Calu3 (cell line): ENCODE measurements at places on chromosomes 11 and 22. TPM values are rescaled to one million over a fixed set of nuclear protein-coding genes. Genes with fewer than 3 reads are reported as not detected.

The CFAP300 gene
- 2.9 and 4.6 TPM in 2 replicates for total RNA-seq

The TNNI2 gene
- total RNA-seq = 1.3 and 1.4 TPM in 2 replicates

GRCh38 chr11:118434123-118434552 lies 2.2 kb upstream of the KMT2A start:
- DNase-seq = no peak

DNA sequence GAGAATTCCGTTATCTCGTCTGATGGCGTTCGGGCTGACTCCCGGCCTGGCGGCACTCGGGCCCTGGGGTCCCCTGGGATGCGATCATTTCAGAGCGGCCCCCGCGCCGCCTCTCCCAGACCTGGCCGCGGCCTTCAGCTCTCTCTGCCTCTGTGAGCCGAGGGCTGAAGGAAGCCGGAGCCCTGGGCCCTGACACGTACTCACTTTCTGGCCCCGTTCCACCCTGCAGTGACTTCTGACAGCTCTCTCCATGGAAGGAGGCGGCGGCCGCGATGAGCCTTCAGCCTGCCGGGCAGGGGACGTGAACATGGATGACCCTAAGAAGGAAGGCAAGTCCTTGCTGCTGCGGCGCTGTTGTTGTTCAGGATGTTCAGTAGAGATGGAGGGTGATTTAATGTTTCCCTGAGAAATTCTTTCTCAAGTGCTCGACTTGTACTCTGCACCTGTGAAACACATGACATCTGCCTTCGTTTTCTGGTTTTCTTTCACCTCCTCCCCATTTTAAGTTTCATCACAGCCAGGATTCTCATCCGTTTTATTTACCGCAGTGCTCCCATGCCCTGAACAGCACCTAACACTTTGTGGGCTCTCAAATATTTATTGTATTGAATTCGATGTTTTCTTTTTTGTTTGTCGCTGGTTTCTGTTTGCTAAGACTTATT lies 612 bp downstream of the GTSE1 start:
- peak; percentile 17 for DNase-seq

DNA sequence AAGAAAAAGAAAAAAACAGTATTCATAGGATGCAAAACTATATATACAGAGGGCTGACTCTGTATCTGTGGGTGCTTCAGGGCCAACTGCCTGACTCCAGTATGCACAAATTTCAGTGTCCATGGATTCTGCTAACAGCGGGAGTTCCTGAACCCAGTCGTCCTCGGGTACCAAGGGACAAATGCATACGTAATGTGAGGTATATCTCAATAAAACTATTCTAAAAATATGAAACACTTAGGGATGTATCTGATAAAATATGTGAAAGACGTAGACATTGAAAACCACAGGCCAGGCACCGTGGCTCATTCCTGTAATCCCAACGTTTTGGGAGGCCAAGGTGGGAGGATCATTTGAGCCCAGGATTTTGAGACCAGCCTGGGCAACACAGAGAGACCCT lies 13.9 kb upstream of the COMT start:
- DNase-seq = no peak

DNA sequence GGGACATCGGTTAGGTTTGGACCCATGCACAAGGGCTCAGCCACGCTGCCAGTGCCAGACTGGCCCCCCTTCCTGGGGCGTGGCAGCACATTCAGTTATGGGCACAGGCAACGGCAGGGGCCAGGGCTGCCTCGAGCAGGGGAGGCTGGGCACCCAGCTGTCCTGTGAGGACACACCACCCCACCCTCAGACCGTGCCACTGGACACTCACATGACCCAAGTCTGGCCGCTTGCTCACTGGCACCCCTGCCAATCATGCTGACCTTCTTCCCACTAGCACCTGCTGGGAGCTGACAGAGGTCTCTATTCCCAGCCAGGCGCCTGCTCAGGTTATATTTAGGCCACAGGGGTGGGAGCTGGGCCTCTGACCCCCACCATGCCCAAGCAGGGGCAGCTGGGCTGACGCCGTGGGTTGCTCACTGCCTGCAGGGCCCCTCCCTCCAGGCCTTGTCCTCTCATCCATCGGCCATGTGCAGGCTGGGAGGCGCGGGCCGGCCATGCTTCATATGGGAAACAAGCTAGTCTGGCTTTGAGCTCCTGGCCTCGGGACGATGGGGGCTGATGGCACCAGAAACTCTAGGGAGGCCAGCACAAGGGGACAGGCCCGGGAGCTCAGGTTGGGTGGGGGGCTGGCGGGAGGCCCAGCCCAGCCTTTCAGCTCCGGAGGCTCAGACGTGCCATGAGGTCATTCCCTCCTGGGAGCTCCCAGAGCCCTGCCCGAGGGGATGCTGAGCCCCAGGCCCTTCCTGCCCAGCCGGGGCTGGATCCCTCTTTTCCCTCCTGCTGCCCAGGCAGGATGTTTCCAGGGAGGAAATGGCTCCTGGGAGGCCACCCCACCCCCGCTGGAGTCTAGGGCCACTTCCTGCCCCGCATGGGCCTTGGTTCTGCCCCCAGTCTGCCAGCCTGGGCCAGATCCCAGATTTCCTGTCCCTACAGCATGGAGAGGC lies 15.2 kb upstream of the TBX1 start:
- DNase-seq = no peak

- DNase-seq = no peak
Observed at GRCh38 chr11:65563601-65564000, 5.4 kb upstream of the LTBP3 start.
